ENCODE measurements at places on chromosomes 5 and 9.

DNA sequence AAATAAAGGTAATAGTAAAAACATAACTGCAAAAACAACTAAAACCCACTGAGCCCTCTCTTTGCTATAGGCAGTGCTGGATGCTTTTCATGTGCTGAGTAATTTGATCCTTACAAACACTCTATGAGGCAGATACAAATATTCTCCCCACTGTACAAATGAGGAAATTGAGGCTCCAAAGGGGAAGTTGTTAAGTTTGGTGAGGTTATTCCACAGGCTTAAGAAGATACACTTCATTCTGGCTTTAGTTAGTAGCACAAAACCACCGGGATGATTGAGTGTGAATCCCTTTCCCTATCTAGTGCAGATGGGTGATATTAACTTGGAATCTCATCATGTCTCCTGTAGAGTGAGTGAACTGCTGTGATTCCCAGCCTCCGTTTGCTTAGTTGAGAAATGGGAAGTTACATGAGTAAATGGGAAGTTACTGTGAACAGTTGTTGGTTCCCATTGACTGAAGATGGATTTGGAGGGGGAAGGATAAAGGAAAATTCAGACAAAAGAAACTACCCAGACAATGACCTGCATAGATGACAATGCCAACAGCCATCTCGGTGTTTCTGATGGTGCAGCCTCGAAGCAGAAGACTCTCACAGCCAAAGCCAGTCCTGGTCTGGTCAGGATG, 208.3 kb downstream of the ATP10B start:
- no peak for DNase-seq

DNA sequence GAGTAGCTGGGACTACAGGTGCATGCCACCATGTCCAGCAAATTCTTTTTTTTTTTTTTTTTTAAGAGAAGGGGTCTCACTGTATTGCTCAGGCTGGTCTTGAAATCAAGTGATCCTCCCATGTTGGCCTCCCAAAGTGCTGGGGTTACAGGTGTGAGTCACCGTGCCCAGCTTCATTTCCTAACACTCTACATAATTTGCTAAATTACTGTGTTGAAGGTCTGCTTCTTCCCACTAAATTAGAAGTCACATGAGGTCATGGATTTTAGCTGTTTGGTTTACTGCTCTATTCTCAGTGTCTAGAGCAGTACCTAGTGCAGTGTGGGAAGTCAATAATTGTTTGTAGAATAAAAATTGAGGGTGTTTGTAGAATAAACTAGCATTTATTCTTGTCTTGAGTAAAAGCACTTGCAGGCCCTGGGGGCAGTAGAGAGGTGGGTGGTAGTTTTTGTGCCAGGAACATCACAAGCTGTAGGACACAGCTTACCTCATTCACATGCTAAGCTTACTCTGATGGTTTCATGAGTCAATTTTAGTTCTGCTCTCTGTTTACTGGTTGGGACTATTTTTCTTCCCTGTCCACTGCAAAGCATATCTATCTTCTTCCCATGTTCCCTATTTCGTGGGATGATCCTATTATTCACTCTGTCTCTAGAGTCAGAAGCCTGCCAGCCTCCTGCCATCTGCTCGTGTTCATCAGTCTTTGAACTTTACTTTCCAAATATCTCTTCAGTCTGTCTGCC, 7.0 kb downstream of the TEX48 start:
- no peak for DNase-seq

- DNase-seq: no peak
Measured at GRCh38 chr9:83242066-83242465, 179.1 kb upstream of the RASEF start.

DNA sequence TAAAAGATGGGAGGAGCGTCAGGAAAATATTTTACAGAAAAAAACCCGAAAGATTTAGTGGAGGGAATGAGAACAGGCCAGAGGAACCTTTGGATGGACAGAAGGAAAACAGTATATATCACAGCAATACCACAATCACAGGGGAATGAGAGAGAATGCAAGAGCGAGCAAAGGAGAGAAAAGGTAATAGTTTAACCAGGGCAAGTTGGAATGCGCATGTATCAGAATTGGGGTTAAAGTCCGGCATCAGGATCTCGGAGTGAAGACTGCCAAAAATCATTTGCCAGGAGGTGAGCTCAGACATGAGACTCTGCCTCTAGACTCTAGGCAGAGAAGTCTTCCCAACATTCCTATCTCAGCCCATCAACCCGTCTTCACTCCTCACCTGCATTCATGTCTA, 36.8 kb downstream of the PCDHGC5 start:
- DNase-seq: no peak

DNA sequence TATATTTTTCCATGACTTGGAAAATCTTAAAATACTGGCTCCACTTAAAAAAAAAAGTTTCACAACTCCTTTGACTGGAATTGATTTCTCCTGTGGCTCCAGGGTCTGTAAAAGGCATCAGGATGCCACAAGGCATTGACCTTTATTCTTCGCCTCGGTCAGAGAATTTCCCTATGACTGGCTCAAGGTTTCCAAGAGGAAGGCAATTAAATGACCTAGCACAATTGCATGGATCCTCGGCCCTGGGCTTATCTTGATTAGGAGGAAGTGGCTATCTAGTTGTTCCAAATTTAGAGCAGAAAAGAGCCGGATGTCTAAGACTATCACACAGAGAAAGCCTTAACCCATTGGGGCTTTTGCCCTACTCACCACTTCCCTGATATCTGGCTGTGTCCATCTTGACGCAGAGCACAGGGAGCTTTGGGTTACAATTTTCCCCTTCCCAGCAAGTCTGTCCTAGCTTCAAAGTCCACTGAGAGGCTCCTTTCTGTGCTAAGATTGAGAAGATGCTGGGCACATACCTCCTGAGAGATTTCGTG, 56.9 kb upstream of the COL15A1 start:
- DNase-seq: no peak

DNA sequence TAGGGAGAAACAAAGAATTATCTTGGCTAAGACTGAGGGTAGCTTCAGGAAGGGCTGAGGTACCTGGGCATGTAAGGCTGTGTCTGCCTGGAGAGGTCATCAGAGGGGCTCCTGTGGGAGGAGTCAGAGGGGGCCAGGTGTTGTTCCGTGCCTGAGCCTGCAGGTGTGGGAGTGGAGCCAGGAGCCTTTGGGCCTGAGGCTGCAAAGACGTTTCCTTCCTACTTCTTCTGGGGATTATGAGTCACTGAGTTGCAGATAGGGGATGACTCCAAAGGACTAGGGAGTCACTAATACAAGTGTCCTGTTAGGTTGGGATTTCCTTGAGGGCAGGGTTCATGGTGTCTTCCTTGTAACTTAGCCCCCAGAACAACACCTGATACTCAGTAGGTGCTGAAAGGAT, 391.1 kb downstream of the ARHGEF28 start:
- peak; percentile 7 for DNase-seq

- no peak for DNase-seq
Measured at GRCh38 chr5:88393716-88394535, 125.3 kb upstream of the TMEM161B start.

- DNase-seq: peak; percentile 7
Measured at GRCh38 chr5:54296386-54296785, 14.0 kb downstream of the ARL15 start.

DNA sequence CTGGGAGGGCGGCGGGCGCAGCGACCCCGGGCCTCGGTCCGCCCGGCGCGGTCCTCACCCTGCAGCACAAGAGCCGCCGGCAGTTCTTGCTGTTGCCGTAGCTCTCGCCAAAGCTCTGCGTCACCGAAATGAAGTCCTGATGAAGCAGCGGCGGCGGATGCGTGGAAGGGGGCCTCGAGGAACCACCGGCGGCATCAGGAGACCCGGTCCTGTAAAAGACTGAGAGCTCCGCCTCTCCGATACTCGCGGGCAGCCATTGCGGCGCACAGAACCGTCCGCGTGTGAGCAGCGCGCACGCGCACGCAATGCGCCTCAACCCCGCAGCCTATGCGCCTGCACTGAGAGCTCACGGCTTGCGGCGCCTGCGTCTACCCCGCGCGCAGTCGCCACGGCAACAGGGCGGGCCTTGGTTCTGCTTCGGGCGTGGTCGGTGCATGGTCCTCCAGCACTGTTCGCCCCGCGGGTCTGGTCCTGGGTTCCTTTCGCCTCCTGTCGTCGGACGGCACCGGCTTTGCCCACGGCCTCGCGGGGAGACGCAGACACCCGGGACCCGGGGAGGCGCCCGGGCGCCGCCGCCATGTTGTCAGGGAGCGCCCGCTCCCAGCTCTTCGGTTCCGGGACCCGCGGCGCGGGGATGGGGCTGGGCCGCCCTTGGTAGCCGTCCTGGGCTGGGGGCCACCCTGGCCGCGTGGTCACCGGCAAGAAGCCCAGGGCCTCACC, 9.3 kb upstream of the GRIN1 start:
- DNase-seq: peak; percentile 86

GRCh38 chr9:105141146-105141975, 103.1 kb upstream of the SLC44A1 start:
- DNase-seq: no peak

DNA sequence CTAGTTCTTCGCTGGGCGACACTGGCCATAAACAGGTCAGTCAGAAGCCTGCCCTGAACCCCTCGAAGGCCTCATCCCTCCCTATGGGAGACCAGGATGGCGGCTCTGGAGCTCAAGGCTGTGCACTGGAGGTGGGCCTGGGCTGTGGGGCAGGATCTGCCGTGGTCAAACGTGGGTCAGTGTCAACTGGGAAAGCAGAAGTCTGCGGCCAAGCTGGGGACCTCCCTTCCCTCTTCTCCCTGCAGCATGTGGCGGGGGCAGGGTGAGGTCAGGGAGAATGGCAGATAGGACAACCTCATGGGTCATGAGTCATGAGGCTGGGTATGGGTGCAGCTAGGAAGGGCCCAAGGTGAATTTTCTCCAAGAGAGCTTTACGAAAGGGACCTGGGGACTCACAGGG, 132.9 kb downstream of the RXRA start:
- DNase-seq: no peak

DNA sequence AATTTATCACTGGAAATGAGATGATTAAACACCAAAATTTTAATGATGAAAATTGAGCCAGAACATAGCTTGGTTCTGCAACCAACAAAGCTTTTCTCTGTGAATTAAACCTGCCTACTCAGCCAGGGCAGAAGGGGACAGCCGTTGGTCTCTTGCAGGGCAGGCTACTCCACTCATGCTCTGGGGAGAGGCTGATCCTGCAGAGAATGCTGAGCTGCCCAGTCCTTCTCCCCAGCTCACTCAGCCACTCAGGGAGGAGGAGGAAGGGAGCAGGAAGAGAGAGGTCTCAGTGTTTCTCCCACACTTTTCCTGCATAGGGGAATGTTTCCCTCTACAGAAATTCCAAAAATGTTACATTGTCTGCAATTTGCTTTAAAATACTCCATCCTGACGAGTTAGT, 40.4 kb upstream of the HMHB1 start:
- DNase-seq: no peak

Data from NCI-H1105 treated with DMSO at 0.1 percent for 48 hours (cell line).